Stimulated activated CD8-positive, alpha-beta memory T cell treated with anti-CD3 and anti-CD28 coated beads, Interleukin-2, amount 100 ng/mL, for 1 hour (primary cell): ENCODE measurements at places on chromosomes 3 and 15.

- DNase-seq, result no peak
Observed at GRCh38 chr3:80696280-80696679, 928.5 kb upstream of the ROBO1 start.

- no peak for DNase-seq
Observed at GRCh38 chr3:168123201-168124176, 27.8 kb upstream of the GOLIM4 start.

- no peak for DNase-seq
Observed at GRCh38 chr15:94263341-94264273, 32.2 kb downstream of the MCTP2 start.

DNA sequence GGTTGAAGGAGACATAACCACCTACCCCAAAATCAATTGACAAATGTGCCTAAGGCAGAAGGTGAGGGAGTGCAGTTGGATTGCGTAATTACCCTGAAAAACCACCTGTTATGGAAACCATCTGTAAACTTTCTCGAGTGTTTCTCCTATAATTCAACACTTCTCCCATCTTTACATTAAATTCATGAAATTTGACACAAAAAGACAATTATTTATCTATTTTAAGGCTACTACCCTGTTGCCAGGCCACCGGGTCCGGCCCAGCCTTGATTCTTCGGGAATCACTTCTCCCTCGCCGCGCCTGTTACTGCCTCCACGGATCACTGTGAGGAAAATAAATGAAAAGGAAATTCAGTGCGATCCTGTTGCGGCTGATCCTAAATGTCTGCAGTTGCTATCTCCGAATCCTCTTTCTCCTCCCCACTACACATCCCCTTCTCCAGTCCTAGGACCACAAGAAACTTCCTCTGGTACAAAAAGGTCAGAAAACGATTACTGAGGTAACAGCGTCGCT, 646 bp downstream of the IQCB1 start:
- DNase-seq, result no peak

GRCh38 chr3:49794431-49794830, 5.2 kb downstream of the CDHR4 start:
- no peak for DNase-seq

GRCh38 chr3:141529256-141529655, 42.4 kb downstream of the RASA2 start:
- DNase-seq, result no peak

GRCh38 chr3:73743551-73743950, 118.8 kb upstream of the PDZRN3 start:
- DNase-seq, result no peak

DNA sequence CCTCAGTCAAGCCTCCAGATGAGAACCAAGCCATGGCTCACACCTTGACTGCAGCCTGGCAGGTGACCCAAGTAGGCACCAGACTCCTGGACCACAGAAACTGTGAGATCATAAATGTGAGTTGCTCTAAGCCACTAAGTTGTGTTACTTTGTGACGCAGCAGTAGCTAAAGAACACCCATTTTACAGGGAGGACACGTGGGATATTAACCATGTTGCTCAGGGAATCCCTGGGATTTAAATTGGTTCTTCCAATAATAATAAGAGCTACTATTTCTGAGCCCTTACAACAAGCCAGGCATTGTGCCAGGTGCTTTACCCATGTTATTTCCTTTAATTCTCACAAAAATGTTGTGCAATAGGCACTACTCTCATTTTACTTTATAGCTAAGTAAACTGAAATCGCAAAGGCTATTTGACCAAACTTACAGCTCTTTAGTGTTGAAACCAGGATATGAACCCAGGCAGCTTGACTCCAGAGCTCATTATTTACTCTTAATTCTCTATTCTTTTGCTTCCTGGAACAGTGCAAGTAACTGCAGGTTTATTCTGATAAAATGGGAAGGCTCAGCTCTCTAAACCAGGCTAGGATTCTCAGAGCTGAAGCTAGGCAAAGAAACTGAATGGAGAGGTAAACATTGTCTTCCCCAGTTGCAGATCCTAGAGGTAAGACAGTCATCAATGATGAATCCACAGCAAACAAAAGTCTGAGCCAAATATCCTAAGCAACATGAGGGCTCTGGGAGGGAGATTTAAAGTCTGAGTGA, 294.4 kb downstream of the KBTBD8 start:
- DNase-seq, result no peak

DNA sequence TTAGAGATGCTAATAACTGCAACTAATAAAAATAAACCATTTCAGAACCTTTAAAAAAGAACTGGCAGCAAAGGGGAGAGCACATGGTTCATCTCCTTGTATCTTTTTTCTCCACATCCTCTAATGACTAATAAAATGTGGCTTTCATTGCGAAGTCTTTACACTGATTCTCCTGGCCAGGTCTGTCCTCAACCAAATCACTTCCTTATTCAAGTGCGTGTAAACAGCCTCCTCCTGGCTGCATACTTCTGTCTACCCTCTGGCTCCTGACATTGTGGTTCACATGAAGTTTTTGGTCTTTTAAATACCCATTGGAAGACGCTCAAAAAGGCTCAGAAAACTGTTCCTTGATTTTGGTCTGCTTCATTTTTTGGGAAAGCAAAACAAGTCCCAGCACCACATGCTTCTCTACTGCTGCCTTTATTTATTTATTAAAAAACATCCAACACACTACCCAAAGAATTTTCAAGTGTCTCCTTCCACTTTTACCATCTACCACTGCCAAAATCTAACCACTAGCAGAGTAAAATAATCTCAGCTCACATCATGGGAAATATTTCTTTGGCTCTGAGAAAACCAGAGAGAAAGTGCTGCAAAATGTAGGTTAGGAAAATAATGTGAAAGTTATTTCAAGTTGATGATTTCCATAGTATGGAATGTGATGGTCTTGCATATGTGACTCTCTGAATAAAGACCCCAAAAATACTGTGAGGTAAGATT, 85.1 kb downstream of the EFL1 start:
- no peak for DNase-seq

DNA sequence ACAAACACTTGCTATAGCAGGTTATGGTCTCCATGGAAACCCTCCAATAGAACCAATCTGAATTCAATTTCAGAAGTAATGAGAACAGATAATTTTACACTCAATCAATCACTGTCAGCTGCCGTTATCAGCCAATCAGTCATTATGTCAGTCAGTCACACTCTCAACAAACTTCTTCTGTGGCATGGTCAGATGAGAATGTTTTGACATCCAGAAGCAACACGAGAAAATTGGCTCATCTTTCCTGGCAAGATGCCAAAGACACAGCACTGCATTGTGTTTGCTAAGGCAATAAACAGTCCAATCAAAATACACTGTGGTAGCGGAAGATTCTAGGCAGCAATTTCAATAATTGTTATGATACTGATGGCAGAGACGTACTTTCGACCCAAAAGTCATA, 190.7 kb downstream of the RORA start:
- DNase-seq, result no peak

GRCh38 chr3:134083626-134084241, 54.0 kb upstream of the SLCO2A1 start:
- DNase-seq, result no peak

- DNase-seq, result no peak
Observed at GRCh38 chr3:8629151-8630021, 15.2 kb downstream of the SSUH2 start.

DNA sequence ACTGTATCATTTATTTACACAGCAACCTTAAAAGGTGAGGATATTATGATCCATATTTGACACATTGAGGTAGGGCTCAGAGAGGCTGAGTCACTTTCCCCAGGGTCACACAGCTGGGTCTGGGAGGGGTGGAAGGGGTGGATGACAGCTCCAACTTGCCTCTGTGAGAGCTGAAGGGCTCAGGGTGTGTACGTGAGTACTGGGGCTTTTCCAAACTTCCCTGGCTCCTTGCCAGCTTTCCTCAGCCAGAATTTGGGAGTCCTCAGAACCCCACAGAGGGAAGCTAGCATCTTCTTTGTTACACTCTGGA, 58.3 kb upstream of the SLC6A11 start:
- no peak for DNase-seq

GRCh38 chr3:188043891-188044290, 110.1 kb upstream of the LPP start:
- no peak for DNase-seq
